Smooth muscle cell of trachea (primary cell): ENCODE measurements at places on chromosomes 5 and 9. TPM values are rescaled to one million over a fixed set of nuclear protein-coding genes. Genes with fewer than 3 reads are reported as not detected.

The NOXA1 gene
- 0.73 and 1.7 TPM in 2 replicates for total RNA-seq

The RNF180 gene
- total RNA-seq = 0.83 and 2.0 TPM in 2 replicates

The RALGDS gene
- 16.9 and 32.4 TPM in 2 replicates for total RNA-seq

The PDZD2 gene
- total RNA-seq = 0.50 and 1.7 TPM in 2 replicates

The MARCOL gene
- not detected in 2 replicates for total RNA-seq

The PCDHA1 gene
- under 0.01 TPM in 1 of 2 replicates, not detected in the other for total RNA-seq

The EDIL3 gene
- 23.9 and 40.4 TPM in 2 replicates for total RNA-seq

The TSSK1B gene
- total RNA-seq = 0.15 and 0.50 TPM in 2 replicates
